ENCODE measurements at places on chromosomes 13 and 19.

- no peak for DNase-seq
These were observed 1815.9 kb downstream of the PCDH9 start for GRCh38 chr13:65414187-65414586.

GRCh38 chr19:1168572-1169410 is 5.3 kb downstream of the SBNO2 start:
- DNase-seq: no peak

GRCh38 chr13:42378383-42378780 is 106.4 kb downstream of the AKAP11 start:
- DNase-seq: no peak

DNA sequence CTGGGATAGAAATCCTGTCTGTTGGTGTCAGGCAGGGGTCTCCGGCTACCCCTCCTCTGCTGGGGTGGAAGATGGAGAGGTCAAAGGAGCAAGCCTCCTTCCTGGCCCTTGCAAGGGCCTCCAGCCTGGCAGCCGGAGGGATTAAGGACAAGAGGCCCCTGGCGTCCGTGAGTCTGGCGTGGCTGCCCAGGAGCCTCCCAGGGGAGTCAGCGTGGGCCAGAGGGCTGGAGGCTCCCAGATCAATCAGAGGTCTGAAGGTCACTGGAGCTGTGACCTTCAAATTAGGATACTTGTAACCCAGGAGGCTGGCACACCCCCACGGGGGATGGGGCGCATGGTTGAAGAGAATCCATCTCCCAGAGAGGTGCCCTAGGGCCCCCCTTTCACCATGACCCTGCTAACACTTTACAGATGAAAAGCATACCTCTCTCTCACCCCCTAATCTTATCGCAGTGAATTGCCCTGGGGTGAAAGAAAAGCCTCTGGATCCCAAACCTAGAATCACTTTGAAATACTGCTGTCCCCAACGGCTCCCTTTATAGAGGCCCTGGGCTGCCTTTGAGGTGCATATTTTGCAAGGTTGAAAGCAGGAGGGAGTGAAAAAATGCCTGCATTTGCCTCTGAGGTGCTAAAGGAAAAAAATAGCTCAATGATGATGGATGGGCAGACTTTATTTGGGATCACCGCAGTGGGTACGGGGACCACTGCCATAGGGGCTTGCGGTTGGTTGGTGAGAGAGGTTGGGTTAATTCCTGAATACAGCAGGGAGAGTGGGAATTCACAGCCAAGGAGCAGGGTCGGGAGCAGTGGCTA is 44.9 kb upstream of the PEG3 start:
- DNase-seq: no peak

DNA sequence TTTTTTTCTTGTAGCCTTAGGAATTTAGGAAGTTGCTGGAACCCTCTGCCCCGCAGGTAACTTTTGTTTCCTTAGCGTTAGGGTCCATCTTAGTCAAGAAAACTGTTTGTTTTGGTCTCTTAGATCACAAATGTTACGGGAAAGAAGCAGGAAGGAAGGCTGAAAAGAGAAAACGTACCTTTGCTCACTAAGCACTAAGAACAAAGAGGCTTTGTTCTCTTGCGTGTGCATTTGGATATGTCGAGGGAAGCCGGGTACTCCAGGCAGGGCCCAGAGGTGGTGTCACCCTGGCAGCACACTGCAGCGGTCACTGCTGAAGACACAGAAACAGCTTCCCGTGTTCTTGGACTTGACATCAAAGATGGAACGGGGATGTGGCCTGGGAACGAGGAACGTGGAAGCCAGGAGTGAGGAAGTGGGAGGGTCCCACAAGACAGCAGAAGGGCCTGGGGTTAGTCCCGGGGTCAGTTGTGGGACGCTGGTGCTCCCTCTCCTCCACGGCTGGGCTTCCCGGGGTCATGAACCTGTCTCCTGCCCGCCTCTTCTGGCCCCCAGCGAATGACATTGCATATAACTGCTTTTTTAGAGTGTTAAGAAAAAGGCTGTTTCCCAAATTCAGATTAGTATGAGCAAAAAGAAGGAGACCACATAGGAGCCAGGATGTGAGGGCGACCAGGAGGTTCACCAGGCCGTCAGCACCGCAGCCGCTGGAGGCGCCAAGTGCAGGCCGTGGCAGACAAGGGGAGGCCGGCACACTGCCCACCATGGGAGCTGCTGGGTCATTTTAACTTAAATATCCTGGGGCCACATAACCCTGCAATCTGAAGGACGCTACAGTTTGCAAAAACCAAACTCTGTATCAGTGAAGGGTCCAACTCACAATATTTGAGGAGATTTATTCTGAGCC is 31.6 kb downstream of the ATP11A start:
- no peak for DNase-seq

DNA sequence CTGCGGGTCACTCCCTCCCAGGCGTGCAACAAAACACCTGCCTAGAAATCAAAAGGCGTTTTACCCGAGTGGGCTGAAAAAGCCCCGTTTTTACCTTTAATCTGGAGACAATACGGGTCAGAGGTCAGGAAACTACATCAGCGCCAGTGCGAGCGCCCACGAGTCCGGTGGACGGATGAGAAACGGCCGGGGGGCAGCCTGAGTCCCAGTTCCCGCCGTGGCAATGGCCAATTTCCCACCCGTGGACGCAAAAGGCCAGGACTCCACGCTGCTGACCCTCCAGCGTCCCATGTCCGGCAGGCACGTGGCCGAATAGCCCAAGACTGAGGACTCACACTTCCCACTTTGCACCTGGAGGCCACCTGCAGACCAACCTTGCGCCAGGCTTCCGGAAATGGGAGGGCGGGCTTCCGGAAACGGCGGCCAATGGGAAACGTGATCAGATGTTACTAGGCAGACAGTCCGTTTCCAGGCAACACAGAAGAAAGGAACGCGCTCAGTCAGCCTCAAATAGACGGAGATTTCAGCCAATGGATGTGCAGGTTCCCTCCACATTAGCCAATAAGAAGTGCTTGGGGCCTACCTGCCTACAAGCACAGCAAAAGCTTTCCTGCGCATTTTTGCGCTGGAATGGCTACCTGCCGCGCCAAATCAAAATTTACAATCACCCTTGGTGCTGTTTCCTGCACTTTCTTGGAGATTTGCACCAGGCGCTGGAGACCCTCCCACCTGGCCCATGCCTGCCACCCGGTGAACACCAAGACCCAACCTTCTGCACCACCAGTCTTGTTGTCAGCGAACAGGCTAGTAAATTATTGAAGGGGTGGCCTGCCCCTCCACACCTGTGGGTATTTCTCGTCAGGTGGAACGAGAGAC is 47.4 kb downstream of the ZFP14 start:
- DNase-seq: peak; percentile 5

DNA sequence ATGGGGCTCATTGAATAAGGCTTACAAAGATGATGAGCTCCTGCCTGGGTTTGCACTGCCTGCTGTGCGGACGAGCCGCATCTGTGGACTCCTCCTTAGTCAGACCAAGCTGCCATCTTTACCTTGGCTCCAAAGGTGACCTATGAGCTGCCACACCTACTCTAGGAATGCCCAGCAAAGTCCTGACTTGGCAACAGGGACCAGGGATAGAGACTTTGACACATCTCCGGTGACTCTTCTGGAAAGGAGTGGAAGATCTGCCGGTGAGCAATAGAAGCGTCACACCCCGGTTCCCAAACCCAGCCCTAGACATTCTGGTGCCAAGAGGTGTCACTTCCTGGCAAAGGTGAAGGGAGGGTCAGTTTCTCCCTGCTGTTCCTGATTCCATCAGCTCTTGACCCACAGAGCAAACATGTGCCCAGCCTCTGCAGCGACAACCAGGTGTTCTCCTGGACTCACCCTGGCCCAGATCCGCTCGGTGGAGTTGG is 50.2 kb upstream of the GTF3A start:
- no peak for DNase-seq

GRCh38 chr19:54633401-54633800 is 3.1 kb downstream of the LILRB1 start:
- DNase-seq: no peak

DNA sequence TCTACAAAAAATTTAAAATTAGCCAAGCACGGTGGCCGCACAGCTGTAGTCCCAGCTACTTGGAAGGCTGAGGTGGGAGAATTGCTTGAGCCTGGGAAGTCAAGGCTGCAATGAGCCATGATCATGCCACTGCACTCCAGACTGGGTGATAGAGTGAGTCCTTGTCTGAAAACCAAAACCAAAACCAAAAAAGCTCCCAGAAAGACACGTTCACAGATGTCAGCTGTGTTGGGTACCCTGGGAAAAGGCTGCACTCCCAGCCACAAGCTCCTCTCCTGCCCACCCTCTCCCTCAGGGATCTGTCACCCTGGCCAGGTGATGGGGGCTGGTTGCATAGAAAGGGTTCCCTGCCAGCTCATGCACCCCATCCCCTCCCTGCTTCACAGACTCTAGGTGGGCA is 53.3 kb downstream of the RNF6 start:
- DNase-seq: no peak

- no peak for DNase-seq
These were observed 12.7 kb downstream of the LSM14A start for GRCh38 chr19:34184880-34185491.

GRCh38 chr13:41211062-41211461 is 16.7 kb upstream of the KBTBD7 start:
- DNase-seq: no peak

GRCh38 chr13:26300140-26300539 is 46.2 kb downstream of the CDK8 start:
- DNase-seq: no peak

DNA sequence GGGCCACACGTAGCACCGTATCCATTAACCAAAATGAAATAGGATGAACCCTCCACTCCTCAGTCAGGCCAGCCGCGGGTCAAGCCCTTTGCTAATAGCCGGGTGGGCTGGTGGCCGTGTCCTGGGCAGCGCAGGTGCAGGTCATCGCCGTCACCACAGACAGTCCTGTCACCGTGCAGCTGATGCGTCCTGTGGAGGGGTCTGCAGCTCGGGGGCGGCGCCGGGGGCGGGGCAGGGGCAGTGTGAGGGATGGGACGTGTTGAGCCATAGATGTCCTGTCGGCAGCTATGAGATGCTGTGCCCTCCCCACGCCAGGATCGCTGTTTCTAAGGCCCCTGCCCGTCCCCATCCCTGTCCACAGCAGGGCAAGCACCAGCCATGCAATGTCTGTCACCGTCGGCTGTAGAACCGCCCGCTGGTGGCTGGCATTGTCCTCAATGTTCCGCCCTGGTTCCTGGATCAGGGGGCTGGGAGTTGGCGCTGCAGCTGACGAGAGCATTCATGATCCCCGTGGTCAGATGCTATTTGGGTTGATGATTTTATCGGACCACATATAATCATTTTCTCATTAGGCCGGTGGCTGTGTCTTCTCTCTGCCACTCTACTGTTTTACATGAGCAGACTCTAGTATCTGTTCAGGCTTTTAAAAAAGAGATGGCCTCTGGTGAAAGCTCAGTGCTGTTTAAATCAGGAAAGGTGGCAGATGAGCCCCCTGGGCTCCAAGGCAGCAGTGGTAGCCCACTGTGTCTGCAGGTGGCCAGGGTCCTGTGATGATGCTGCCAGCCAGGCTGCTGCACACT is 126.1 kb downstream of the KDM4B start:
- no peak for DNase-seq

- no peak for DNase-seq
These were observed 126.5 kb downstream of the NALCN start for GRCh38 chr13:101289764-101290163.

DNA sequence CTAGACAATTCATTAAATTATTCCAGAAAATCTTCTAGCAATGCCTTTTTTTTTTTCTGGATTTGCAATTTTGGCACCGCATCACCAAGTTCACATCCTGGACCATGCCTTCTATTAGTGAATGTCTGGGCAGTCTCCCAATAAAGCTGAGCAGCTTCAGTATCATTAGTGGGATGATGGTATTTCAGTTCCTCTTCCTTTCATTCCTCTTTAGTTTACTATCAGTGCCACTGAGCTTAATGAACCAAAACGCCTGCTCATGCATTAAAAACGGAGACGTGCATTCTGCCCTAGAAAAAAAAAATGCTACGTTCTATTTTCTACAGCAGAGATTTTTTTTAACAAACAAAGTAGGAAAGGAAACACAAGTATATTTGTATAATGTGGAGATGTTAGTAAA is 343.0 kb downstream of the PCDH9 start:
- no peak for DNase-seq

- DNase-seq: no peak
These were observed at the start of gene ARHGEF1 for GRCh38 chr19:41882568-41883462. Gene ARHGEF1 (plus strand): TSS chr19:41883184. CDS start chr19:41888083, 4,899 bp downstream.

- no peak for DNase-seq
These were observed 34.3 kb upstream of the ZNRF4 start for GRCh38 chr19:5420953-5421352.

DNA sequence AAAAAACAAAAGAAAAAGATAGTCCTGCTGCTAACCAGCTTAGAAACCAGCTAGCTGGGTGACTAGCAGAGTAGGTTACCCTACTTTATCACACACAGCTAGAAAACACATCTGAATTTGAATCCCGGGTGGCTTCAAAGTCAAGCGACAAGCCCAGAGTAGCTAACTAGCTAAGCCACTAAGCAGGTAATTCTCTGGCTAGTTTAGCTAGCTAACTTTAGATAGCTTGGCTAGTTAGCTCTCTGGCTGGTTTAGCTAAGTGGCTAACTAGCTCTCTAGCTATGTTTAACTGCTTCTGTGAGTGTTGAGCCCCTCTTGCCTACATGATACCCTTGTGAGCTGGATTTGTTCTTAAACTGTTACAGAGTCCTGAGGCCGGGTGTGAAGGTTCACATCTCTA is 12.4 kb downstream of the MYH14 start:
- no peak for DNase-seq

- DNase-seq: no peak
These were observed 458.3 kb downstream of the COG6 start for GRCh38 chr13:40113643-40114304.

DNA sequence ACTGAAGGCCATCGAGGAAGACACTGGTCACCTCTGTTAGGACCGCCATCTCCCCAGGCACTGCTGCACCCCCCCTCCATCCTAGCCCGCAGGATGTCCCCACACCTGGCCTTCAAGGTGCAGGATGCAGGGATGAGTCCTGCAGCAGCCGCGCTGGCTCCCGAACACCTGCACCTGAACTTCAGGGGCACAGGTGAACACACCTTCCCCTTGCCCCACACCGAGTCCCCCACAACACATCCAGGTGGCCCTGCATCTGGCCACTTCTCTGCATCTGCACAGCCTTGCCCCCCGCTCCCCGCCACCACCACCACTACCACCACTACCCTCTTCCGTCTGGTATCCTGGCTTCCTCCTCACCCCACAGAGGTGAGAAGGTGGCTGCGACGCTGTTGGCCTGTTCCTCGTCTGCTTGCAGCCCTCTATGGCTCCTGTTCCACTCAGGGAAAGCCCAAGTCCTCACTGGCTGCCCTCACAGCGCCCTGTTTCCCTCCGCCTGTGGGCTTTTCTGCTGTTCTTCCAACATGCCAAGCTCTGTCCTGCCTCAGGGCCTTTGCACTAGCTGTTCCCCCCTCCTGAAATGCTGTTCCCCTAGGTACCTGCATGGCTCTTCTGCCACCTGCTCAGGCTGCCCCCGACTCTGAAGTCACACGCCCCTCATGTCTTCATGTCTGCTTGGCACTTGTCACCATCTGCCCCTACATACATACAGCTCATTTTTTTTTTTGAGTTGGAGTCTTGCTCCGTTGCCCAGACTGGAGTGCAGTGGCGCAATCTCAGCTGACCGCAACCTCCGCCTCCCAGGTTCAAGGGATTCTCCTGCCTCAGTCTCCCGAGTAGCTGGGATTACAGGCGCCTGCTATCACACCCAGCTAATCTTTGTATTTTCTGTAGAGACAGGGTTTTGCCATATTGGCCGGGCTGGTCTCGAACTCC is 1.4 kb upstream of the CERS1 start:
- DNase-seq: no peak
